A549 (cell line): ENCODE measurements at places on chromosomes 12 and 14. TPM values are rescaled to one million over a fixed set of nuclear protein-coding genes. Genes with fewer than 3 reads are reported as not detected.

DNA sequence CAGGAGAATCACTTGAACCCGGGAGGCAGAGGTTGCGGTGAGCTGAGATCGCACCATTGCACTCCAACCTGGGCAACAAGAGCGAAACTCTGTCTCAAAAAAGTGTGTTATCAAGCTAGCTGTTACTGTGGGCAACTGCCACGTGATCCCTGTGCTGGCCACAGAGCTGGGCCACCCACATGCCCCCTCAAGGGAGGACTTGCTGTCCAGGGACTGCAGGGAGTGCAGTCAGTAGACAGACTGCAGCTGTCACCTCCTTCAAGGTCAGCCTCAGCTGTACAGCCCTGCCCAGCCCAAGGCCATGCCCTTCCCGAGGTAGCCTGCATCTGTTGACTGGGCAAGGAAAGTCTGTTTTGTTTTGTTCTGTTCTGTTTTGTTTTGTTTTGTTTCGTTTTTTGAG lies 46.6 kb upstream of the BICDL1 start:
- DNase-seq = no peak

- no peak for DNase-seq
Observed at GRCh38 chr12:6264402-6265037, 46.0 kb upstream of the PLEKHG6 start.

OR6C3 gene
- not detected in 3 replicates for polyA plus RNA-seq

DNA sequence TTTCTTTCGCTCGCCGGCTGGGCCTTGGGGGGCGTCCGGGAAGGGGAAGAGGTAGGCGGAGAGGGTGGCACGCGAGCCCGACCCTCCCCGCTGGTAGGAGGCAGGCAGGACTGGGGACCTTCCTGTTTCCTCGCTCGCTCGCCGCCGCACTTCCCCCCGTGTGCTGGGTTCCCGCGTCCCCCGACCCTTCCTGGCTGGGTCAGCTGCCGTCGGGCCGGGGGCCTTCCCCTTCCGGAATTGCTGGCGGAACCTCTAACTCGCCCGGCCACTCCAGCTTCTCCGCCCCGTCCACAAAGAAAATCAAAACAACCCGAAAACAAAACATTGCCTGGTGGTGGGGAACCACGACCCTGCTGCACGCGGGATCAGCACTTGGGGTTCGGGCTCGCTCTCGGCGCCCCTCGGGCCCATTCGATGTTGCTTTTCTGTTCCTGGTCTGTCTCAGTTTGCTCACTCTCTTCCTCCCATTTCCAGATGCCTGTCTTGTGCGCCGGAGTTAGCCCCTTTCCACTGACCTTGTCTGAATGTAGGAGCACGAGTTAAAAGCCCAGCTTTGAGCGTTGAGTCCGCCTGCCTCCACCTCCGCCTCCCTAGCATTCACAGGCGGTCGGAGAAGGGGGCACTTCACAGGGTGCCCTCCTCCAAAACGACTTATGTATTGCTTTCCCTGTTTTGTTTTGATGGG lies 581 bp downstream of the PAPOLA start:
- DNase-seq = peak; percentile 51

- no peak for DNase-seq
Observed at GRCh38 chr12:65845751-65846537, 21.7 kb downstream of the HMGA2 start.

DNA sequence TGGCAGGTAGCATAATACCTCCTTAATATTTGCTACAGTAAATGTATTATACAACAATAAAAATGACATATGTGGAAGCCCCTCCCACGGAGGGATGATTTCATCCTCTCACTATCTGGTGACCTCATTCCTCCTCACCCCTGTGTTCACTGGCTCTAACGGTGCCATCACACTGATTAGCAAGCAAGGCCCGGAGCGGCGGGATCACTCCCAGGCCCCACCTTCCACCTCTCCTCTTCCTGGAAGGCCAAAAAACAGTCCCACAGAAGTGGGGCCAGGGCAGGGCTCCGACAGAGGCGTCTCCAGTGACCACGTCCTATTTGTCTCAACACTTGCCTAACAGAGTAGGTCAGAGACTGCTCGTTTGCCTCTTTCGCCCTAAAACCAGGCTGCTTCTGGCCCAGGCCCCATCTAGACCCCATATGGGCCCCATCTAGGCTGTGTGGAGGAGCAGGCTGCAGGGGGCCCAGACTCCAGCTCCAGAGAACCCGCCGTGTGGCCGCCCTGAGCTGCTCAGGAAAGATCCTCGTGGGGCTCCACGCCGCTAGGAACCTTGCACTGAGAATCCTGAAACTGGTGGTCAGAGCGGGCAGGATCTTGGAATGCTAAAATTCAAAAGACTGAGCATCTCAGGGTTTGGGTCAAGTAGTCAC lies 3.7 kb downstream of the SELPLG start:
- DNase-seq = no peak

GRCh38 chr12:89414322-89414721 lies 62.0 kb upstream of the DUSP6 start:
- no peak for DNase-seq

MAP3K9 gene
- 5.3 to 6.1 TPM (median 5.4 TPM) in 3 replicates for polyA plus RNA-seq

DNA sequence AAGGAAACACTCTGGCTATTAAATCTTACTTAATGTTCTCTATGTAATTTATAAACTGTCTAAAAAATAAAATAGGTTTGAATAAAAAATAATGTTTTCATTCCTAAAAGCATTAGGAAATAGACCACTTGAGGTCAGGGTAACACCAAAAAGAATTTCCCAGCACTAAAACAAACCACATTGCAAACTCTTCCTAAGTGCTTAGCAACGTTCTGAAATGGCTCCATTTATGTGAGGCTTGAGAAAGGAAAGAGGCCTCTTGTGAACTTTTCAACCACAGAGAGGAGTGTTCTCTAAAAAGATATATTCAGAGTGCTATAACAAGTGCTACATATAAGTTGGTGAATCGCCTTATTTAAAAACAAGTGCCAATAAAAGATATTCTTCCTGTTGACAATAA lies 42.7 kb downstream of the ALX1 start:
- DNase-seq = no peak

DNA sequence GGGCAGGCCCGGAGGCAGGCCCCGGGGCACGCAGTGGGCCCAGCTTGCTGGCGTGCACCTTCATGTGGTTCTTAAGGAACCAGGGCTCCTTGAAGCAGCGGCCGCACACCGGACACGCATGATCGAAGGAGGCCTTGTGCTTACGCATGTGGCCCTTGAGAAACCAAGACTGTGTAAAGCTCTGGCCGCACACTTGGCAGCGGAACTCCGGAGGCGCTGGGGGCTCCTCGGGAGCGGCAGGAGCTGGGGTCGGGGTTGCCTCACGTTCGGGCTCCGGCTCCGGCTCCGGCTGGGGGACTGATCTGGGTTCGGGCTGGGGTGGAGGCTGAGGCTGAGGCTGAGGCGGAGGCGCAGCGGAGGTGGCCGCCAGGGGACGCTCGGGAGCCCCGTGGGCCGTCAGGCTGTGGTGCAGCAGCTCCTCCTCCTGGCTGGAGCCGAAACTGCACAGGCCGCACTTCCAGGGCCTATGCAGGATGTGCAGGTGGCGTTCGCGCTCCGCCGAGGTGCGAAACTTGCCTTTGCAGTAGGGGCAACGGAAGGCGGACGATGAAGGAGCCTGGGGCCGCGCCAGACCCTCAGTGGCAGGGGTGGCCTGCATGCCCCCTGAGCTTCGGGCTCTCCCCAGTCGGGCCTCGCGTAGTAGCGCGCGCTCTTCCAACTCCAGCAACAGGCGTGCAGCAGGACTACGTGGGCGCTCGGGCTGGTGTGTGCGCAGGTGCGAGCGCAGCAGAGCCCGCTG lies 6.0 kb downstream of the ZNF219 start:
- peak; percentile 83 for DNase-seq

DNA sequence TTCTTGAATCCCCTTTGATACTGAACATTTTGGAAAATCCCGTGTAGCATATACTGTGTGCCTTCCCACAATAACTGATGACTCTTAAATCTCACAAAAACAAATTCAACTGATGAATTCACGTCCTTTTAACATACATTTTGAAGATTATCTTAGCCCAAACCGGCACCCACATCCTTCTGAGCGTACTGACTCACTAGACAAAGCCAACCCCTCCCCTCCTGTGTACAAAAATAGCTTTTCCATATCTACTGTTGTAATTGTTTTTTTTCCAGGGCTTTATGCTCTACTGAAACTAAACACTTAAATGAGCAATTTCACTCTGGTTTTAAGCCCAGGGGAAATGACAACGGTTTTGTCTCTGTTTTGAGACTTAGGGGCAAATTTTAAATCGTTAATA lies 109.4 kb upstream of the ATF7IP start:
- DNase-seq = no peak

KLRG1 gene
- 3.8 to 5.1 TPM (median 4.8 TPM) in 3 replicates for polyA plus RNA-seq

GRCh38 chr14:36295642-36296627 lies 24.5 kb downstream of the MBIP start:
- no peak for DNase-seq

GRCh38 chr12:121376754-121377697 lies 22.9 kb upstream of the RNF34 start:
- DNase-seq = peak; percentile 39

WNK1 gene
- polyA plus RNA-seq = 83.8 to 88.4 TPM (median 87.4 TPM) in 3 replicates

PGF gene
- polyA plus RNA-seq = 1.1 to 1.2 TPM (median 1.1 TPM) in 3 replicates

DNA sequence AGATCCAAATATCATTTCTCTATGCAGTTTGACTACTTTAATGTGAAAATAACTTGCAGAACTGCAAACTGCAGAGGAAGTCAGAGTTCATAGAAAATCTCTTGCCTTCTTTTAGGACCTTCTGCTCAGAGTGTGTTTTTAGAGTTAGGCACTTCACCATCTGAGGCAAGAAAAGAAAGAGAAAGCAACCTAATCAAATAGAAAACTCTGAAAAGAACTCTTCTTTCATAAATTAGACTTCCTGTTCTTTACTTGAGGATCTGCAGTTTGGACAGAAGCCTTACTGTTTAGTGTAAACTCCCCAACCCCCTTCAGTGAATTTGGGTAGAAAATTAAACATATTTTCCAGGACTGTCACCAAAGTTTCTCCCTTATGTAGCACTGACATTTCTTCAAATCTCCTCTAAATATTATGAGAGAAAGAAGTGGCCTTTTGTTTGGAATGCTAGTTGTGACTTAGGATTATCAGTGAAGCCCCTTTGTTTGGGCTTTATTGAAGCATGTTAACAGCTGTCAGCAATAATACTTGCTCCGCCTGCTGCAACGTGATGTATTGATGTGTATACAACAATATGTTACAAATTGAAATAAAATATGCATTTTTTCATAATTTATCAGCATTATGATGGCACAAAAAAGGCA lies 99.5 kb downstream of the PDZRN4 start:
- DNase-seq = no peak

- no peak for DNase-seq
Observed at GRCh38 chr12:9068086-9068485, 47.6 kb downstream of the A2M start.

FBXL14 gene
- polyA plus RNA-seq = 6.5 to 8.1 TPM (median 7.1 TPM) in 3 replicates

ACOT6 gene
- not detected in 3 replicates for polyA plus RNA-seq

GRCh38 chr12:123731596-123731995 lies 19.4 kb downstream of the ATP6V0A2 start:
- no peak for DNase-seq
